Kasumi-1 (cell line): ENCODE measurements at places on chromosomes 5 and 9.

- no peak for DNase-seq
These were observed 34.3 kb downstream of the FAT2 start for GRCh38 chr5:151556806-151557205.

DNA sequence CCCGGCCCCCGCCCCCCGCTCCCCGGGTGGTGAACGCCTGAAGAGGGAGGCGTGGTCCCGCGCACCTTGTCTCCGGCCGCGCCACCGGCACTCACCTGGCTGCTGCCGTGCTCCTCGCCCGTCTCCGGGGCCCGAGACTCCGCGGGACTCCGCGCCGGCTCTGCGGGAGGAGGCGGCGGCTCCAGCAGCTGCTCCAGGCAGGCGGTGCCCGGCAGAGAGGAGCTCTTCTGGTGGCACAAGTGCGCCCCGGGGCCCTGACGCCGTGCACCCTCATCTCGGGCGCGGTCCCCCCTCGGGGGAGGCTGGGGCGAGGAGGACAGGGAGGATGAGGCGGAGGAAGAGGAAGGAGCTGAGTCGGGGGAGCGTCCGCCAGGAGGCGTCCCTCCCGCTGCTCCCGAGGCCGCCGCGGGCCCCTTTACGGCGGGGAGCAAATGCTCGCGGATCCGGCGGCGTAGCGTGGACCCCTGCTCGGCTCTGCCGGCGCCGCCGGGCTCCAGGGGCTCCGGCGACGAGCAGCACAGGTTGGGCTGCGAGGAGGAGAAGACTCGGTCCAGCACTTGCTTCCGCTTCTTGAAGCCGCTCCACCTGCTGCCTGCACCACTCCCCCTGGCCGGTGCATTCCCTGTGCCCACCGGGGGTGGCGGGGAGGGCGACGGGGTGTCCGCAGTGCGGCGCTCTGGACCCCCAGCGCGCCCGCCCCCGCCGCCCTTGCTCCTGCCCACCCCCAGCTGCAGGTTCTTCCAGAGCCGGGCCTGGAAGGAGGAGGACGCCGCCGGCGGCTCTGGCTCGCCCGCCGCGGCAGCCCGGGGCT, 928 bp downstream of the MCTP1 start:
- peak; percentile 47 for DNase-seq

- DNase-seq = no peak
These were observed 40.6 kb downstream of the IRX2 start for GRCh38 chr5:2710910-2711309.

DNA sequence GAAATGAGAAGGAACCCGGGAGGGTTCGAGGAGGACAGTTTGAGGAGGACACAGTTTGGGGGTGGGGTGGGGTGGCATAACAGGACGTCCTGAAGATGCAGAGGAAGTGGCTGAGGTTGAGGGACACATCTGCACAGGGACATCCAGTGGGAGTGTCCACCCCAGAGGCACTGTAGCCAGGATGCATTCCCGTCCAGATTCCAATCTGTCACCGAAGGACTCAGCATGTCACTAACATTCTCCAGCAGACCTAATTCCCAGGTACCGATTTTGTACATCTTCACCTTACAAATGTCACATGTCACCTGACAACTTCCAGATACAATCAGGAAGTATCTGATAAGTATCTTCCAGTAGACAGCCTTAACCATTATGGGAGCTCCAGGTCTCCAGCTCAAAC, 42.6 kb downstream of the EPB41L4B start:
- no peak for DNase-seq

GRCh38 chr9:114908805-114909448, 21.5 kb downstream of the TNFSF8 start:
- DNase-seq = no peak

- no peak for DNase-seq
These were observed 390.4 kb downstream of the EBF1 start for GRCh38 chr5:158709279-158709678.

DNA sequence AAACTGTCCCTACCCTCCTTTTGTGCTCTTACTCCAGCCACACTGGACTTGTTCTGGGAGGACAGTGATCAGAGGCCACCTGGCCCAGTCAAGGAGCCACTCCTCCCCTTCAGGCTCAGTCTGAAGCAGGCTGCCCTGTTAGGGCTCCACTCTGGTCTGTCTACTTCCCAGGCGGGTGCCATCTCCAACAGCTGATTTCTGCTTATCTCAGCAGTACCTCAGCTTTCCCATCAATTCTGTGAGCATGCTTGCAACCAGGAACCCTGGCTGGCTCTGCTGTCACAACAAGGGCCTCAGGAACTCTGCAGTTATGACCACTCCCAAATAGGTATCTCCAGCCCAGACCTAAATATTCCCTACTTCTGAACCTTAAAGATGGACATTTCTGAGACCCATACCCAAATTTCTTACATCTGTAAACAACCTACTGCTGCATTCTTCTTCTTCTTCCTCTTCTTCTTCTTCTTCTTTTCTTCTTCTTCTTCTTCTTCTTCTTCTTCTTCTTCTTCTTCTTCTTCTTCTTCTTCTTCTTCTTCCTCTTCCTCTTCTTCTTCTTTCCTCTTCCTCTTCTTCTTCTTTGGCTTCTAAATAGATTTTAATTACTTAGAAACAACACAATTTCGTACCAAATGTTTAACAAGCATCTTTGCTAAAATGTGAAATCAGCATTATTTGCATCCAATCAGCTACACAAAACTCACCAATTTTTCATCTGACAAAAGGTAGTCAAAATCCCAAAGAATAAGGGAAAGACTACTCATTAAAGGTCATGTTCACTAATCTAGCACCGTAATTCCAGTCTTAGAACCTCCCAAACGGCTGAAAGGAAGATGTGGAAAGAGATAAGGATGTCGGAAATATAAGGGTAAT, 13.6 kb upstream of the SLC22A4 start:
- no peak for DNase-seq

DNA sequence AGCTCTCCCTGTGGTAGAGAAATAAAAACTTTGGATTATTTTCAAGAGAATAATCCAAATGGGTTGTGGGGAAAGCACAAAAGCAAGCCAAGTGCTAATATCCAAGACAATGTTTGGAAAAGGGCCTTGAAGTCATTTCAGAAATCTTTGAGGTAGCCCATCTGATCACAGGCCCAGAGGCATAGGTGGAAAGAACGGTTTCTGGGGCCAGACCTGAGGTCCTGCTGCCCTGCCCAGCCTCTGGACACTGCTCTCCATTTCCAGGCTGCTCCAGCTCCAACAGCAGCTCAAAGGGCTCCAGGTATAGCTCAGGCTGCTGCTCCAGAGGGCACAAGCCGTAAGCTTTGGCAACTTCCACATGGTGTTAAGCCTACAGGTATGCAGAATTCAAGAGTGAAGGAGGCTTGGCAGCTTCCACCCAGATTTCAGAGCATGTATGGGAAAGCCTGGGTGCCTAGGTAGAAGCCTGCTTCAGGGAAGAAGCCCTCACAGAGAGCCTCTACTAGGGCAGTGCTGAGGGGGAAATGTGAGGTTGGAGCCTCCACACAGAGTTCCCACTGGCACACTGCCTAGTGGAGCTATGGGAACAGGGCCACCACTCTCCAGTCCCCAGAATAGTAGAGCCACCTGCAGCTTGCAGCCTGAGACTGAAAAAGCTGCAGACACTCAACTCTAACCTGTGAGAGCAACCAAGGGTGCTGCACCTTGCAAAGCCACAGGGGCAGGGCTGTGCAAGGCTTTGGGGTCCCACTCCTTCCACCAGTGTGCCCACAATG, 133.1 kb downstream of the PIK3R1 start:
- no peak for DNase-seq

- DNase-seq = no peak
These were observed 57.4 kb downstream of the GOLPH3 start for GRCh38 chr5:32116574-32117313.

- no peak for DNase-seq
These were observed 124.6 kb downstream of the TMEM38B start for GRCh38 chr9:105818903-105819302.

GRCh38 chr5:171825051-171825450, 39.4 kb downstream of the SMIM23 start:
- DNase-seq = no peak

DNA sequence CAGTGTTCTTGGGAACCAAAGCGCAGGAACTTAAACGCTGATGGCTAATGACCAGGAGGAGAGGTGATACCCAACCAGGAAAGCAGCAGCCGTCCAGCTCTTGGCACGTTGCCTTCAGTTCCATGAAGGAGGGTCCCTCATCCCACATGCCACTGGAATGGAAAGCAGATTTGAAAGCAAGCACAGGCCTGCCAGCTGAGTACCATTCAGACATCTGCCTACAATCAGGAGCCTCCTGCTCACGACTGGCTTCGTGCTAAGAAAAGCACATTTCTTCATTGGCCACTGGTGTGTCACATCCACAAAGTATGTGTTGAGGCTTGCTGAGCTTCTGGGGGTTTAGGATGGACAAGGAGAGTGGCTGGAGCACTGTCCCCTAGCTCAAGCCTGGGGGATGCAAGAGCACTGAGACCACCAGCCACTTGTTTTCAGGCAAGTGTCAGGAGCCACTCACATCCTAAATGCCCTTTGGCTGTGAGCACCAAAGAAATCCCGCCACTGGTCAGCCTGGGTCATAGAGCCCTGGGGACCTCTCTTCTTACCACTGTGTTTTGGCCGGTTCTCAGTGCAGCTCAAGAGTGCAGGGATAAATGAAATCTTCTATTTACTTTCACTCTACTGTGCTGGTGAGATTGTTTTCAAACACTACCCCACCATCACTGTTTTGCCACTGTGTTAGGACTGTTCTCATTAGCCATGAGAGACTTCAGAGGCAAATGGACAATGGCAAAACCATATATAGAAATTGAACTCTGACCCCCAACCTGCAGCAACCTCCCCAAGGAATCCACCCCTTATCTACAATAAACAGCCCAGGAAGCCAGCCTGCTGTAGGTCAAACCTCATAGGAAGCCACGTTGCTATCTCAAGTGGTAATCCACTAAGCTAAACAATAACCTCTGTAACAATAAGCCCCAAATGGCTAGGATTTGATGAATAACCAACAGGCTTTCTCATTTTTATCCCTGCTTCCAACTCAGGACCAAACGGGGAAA, 58.3 kb downstream of the MTX3 start:
- DNase-seq = no peak

- peak; percentile 66 for DNase-seq
These were observed 85.8 kb upstream of the DMRT1 start for GRCh38 chr9:755454-756381.

DNA sequence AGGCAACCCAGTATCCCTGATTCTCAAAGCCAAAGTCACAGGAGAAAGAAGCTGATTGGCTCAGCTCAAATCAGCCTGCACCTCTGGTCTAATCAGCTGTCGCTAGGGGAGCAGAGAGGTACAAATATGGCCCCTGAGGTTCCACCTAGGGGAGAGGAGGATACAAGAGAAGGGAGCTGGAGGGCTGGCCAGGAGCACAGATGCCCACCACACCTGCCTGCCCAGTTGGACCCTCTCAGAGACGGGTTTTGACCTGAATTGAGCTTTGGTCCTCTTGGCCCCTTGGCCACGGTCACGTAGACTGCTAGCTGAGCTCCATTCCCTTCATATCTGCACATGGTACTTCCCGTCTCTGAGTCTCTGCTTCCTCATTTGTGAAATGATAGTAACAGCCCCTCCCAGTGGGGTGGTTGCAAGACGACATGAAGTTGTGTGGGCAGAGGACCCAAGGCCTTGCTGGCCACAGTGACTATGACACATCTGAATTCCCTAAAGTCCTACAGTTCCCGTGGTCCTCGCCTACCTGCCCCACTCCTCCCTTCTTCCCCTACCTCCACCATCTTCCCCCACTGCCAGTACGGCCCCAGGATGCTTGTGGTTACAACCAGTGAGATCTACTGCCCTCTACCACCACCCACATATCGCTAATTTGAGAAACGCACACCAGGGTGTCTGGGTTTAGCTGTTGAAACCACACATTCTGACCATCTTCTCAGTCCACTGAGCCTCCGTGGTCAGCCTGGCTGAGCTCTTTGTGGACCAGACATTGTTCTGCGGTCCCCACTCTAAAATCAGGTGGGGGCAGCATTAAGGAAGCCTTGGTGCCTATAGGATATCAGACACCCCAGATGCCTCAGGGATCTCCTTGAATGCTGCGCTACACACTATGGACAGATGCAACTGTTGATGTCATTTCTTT, 60.3 kb upstream of the NEK6 start:
- peak; percentile 98 for DNase-seq

GRCh38 chr5:102591650-102592049, 92.8 kb upstream of the SLCO6A1 start:
- no peak for DNase-seq

- DNase-seq = no peak
These were observed 21.7 kb upstream of the PCAT7 start for GRCh38 chr9:94533155-94533554.

GRCh38 chr5:158074992-158075769, 216.2 kb upstream of the CLINT1 start:
- peak; percentile 71 for DNase-seq

DNA sequence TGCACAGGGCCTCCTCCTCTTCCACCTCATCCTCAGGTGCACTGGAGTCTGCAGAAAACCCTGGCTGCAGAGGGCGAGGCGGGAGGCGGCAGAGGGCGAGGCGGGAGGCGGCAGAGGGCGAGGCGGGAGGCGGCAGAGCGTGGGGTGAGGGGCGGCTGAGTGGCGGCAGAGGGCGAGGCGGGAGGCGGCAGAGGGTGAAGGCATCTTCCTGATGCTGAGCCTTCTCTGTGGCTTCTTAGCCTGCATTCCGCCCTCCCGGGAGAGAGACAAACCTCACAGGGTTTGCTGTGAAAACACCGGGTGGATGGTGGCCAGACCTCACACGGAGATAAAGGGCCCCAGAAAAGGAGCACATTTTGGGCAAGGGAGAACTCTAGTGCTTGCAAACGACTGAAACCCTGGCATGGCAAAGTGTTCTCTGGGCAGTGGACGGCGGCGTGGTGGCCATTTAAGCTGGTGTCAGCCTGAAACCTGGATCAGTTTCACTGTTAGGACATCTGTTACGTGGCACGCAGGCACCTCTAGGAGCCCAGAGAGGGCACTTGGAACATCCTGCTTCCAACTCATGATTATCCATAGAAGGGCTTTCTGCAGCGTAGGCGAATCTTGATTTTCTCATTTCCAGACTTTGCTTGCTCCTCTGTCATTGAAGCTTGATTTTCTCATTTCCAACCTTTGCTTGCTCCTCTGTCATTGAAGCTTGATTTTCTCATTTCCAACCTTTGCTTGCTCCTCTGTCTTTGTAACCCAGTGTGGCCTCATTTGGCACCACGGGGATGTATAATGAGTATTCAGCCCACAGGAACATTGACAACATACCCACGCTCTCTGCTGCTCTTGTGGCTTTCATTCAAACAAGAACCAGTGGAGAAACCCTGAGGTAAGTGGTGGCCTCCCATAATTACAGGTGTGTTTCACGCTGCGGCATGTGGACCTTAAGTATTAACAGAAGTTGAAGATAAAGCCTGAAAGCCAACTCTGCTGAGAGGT, 16.3 kb upstream of the PLEKHG4B start:
- DNase-seq = no peak

DNA sequence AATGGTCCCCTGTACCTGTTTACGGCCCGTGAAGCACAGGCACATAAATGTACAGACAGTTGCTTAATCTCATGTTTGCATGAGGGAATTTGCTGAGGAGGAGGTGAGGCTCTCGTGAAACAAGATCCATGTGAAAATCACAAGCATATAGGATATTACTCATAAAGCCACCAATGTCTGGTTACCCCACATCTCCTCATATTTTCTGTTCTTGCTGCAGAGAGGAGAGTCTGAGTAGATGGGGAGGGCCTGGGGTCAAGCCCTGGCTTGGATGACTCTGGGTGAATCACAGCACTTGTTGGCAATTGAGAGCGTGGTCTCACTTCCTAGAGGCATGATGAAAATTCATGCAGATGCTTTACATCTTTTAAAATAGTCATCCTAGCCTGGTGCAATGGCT, 975 bp downstream of the AGXT2 start:
- no peak for DNase-seq

- DNase-seq = no peak
These were observed 899.5 kb downstream of the TLE1 start for GRCh38 chr9:80789831-80790230.

- DNase-seq = no peak
These were observed 292.0 kb downstream of the NSG2 start for GRCh38 chr5:174337276-174338184.
